ENCODE measurements at places on chromosomes 2 and 18.

DNA sequence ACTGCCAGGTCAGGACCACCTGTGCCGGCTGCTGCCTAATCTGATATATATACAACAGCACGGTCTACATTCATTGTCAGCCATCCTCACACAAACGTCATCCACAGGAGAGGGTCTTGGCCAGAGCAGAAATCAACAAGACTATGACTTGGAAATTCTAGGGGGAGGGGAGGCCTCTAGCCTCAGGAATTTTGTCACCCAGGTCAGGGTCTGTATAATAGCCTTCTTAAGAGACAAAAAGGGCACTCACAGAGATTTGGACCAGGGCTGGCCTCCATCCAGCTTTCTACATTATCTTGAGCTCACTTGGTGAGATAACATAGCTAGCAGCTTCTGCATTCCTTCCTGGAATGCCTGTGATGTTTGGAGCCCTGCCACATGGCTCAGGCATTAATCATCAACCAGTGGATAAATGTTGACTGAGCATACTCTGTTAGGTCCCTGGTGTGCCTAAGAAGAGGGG, 50.4 kb upstream of the CTIF start:
- peak; percentile 91 for DNase-seq

GRCh38 chr2:79511320-79511951, 1.4 kb upstream of the CTNNA2 start:
- peak; percentile 19 for DNase-seq

DNA sequence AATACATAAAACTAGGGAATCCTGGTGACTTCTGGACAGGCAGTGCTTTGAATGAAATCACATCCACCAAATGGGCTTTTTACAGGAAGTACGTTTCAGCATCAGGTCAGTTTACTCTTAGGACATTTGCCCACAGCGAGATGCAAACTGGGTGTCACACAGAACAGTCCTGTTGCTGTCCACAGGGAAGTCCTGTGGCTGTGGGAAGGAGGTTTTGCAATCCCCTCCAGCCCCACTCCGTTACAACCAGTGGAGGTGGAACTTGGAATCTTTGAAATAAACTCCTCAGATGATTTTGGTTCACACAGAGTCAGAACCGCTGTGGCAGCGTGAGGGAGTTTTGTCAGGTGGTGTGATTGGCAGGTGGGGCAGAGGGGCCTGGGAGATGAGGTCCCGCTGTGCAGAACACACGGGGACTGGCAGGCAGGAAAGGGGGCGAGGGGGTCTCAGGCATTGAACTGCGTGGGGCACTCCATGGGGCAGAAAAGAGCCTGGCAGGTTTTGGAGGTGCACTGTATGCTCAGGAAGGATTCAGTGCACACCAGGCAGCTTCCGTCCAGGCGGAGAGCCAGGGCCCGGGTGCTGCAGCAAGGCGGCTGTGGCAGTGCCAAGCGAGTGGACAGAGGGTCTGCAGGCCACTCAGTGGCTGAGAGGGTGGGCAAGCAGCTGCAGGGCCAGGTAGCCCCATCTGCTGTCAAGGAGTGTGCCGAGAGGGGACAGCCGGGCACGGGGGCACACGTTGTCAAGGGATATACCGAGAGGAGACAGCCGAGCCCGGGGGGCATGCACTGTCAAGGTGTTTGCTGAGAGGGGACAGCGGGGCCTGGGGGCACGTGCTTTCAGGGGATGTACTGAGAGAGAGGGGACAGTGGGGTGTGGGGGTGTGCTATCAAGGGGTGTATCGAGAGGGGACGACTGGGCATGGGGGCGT, 148.7 kb downstream of the LDLRAD4 start:
- DNase-seq, result no peak

DNA sequence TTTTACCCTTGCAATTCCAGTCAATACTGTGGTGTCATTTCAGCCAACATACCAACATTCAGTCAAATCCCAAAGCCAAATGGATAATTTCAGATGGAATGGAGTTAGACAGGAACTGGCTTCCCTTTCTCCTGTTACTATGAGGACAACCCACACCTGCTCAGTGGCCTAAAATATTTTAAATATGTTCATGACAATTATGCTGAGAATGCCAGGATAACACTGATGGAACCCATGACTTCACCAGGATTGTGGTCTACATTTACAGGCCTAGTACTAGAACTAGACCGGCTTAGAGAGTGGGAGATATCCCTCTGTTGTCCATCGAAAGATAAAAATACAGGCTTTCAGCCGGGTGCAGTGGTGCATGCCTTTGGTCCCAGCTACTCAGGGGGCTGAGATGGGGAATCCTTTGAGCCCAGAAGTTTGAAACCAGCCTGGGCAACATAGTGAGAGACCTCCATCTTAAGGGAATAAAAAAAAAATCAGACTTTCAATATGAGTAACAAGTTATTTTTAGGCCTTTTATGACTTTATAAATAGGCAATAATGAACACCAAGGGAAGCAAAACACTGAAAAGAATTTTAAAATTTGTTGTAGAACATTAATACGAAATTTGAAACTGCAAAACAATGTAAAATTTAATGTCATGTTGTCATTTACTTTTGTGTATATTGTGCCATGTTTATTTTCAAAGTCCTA, 14.2 kb downstream of the GPATCH11 start:
- DNase-seq, result no peak

- no peak for DNase-seq
Measured at GRCh38 chr2:232332940-232333259, 45.7 kb upstream of the ALPP start.

DNA sequence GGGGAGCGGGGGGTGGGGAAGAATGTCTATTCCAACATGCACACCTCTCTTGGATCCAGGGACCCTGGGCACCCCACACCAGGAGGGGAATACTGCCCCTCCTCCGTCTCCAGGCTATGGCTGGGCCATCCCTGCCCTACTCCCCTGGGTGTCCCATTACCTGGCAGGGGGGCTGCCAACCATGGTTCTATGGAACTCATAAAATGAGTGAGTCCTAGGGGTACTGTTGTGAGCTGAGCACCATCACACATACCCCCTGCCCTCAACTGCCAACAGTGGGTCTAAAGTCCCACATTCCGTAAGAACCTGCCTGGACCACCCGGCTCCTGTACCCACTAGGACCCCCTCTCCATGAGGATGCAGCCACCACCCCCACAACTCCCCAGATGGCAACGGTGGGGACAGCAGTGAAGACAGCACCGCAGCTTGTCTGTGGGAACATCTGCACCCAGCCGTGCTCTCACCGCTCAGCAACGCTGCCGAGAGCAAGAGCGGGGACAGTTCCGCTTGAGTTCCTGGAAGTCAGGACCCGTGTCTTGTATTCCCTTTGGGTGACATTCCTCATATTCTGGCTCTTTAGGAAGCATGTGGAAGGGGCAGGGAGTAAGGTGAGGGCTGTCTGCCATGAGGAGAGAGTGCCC, 41.5 kb downstream of the BIN1 start:
- DNase-seq, result no peak

GRCh38 chr2:90221300-90221651, 1529.8 kb downstream of the RPIA start:
- no peak for DNase-seq

GRCh38 chr18:6959110-6959509, 158.5 kb downstream of the LAMA1 start:
- no peak for DNase-seq

- DNase-seq, result no peak
Measured at GRCh38 chr18:44897411-44897810, 216.7 kb downstream of the SETBP1 start.

DNA sequence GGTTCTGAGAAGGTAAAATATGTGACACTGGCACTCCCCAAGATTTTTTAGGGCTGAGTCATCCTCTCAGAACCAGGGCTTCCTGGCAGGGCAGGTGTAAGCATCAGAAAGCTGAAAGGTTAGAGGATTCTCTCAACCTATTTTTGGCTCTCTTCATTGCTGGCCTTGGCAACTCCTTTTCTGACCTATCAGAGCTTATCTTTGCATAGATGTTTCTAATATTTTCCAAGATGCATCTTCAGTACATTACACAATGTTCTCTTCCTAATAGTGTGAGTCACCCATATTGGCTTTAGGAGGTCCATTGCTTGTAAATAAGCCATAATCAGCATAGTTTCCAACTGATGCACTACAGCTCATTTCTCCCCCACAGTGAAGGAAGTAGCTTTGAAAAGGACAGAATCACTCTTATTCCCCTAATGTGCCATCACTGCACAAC, 2008.4 kb upstream of the PIK3C3 start:
- DNase-seq, result peak; percentile 78

DNA sequence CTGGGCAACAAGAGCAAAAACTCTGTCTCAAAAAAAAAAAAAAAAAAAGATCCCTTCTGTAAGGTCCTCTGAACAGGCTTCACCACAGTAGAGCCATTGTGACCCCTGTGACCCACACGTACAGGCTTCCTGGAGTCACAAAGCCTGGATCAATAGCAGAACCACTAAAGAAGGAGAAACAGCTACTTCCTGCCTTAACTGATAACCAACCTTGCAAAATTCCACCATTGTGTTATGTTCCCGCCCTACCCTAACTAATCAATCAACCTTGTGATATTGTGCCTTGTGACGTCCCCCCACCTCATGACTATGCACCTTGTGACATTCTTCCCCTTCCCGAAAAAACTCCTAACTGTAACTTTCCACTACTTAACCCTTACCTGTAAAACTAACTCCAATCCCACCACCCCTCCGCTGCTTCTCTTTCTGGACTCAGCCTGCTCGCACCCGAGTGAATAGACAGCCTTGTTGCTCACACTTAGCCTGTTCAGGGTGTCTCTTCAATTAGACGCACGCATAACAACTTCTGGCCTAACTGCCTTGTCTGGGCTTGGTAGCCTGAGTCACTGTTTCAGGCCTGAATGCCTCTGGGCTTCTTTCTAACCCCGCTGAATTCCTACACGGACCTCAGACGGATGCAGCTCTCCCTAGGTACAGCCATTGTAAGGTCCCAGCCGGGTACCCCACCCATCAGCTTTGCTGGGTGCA, 13.9 kb downstream of the SCYGR8 start:
- DNase-seq, result no peak

DNA sequence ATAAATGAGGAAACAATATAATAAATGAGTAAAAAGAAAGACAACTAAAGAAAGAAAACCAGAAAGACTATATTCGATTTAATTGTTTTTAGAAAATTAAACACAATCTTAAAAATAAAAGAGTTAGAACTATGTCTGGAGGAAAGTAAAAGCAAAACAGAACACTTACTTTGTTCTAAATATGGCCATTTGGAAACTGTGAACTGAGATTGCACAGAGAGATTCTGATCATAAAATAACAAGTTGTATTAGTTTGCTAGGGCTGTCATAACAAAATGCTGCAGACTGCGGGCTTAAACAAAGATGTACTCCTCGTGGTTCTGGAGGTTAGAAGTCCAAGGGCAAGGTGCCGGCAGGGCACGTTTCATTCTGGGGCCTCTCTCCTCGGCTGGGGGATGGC, 128.1 kb upstream of the AQP4 start:
- no peak for DNase-seq

GRCh38 chr2:64609227-64609941, 44.3 kb downstream of the SERTAD2 start:
- DNase-seq, result peak; percentile 51

DNA sequence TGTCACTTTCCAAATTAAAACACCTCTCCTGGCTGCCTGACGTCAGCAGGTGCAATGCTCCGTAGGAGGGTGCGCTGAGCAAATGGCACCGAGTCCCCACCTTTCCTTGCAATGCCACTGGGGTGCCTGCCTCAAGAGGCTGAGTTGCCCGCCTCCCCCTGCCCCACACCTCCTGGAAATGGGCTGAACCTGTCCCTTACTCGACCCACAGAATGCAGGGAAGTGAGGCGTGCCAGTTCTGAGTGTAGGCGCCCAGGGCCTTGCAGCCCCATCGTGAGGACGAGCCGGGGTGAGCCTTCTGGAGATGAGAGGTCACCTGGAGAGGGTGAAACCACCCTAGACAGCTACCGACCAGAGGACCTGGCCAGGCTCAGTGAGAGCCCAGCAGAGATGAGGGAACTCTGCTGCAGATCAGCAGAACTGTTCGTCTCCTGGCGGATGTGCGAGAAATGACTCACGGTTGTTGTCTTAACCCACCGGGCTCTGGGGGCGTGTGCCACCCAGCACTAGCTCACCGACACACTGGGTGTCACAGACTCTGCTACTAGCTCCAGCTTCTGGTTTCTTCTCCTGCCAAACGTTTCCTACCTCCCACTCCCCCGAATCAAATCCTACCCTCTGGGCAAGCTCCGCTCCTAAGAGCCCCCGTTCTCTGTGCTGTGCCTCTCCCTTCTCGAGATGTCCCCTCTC, 168.7 kb upstream of the HDAC4 start:
- no peak for DNase-seq

- no peak for DNase-seq
Measured at GRCh38 chr2:239296020-239296932, 104.5 kb downstream of the HDAC4 start.

GRCh38 chr2:168482269-168482668, 26.2 kb downstream of the CERS6 start:
- DNase-seq, result no peak

DNA sequence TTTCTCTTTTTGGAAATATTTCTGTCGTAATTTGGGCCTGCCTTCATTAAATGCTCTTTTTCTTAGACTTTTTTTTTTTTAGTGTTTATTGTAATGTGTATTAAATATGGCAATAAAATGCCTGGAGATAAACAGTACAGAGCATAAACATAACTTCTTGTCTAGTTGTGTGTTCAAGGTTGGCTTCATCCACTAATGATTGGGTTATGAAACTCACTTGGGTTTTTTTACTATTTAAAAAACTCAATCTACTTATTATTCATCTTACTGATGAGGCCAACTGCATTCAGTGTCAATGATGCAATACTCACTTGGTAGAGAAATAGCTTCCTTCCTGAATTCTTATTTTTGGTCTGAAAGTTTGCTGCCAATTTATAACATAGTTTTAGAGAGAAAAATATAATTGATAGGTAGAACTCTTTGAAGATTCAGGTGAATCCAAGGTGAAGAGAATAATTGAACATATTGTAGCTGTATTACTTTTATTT, 144.2 kb upstream of the NABP1 start:
- peak; percentile 54 for DNase-seq

DNA sequence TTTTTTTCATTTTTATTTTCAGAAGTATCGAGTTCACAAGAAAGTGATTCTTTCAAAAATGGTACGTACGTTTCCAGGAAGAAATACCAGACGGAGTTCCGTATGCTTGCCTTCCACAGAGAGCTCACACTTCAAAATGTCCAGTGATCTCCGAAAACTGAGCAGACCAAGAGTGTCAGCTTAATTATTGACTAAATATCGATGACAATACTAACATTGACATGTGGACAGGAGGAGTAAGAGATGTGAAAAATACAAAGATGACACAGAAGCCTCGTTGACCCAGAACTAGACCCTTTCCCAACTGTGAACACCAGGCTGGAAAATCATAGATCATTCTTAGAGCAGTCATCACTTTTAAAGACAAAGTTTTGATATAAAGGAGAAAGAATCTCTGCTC, 440.0 kb upstream of the POU3F3 start:
- DNase-seq, result no peak

- no peak for DNase-seq
Measured at GRCh38 chr2:218471036-218471435, 52.1 kb downstream of the VIL1 start.

DNA sequence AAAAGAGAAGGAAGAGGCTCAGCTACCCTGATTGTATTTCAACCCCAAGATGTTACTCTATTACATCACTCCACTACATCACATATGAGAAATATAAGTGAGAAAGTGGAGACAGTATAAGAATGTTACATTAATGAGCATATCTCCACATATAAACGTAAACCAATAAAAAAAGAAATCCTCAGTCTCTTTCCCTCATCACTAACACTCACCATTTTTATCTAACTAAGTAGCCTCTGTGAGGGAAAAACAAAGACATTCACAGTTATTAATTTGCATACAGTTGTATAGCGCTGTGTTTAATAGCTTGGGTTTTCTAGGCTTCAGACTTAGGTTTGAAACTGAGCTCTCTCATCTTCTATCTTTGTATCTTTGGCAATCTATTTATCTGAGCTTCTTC, 489.1 kb upstream of the LRRTM4 start:
- DNase-seq, result no peak

Data from AG10803 (cell line).